GM23248 (cell line): ENCODE measurements at places on chromosomes 1 and 21. TPM values are rescaled to one million over a fixed set of nuclear protein-coding genes. Genes with fewer than 3 reads are reported as not detected.

- DNase-seq = peak; percentile 76
Measured at GRCh38 chr21:38806942-38807284, 1.2 kb downstream of the ETS2 start.

DNA sequence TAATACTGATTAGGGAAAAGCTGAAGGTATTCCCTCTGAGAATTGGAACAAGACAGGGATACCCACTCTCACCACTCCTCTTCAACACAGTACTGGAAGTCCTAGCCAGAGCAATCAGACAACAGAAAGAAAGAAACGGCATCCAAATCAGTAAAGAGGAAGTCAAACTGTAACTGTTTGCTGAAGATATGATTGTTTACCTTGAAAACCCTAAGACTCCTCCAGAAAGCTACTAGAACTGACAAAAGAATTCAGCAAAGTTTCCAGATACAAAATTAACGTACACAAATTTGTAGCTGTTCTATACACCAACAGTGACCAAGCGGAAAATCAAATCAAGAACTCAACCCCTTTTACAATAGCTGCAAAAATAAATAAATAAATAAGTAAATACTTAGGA, 78.6 kb downstream of the EXTL2 start:
- no peak for DNase-seq

- peak; percentile 34 for DNase-seq
Measured at GRCh38 chr1:117176579-117176978, 34.1 kb downstream of the VTCN1 start.

DNA sequence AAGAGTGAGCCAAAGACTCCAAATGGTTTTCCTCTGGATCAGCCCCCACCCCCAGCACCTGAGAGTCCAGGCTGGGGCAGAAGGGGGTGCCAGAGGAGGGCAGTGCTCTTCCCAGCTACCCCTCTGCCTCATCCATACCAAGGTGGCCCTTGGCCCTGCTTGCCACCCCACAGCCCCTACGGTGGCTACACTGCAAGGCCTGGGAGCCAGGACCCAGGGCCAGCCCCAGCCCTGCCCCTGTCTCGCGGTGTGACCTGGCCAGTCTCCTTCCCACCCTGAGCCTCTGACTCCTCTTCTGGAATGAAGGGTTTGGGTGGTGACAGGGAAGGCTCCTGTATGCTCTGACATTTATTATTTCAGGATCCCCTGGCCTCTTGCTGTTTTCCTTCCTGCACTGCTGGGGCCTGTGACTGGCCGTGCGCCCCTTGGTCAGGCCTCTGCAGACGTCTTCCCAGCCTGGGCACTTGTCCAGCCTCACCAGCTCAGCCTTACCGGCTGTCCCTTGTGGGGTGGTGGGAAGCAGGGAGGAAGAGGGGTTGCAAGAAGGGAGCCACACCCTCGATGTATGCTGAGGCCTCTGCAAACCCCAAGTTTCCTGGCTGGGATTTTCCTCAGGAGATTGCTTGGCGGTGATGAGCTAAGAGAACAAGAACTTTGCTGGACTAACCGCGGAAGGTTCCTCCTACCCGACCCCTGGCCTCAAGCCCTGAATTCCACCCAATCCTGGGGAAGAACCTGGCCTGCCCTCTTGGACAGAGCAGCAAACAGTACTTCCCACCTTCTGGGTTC, 13.5 kb downstream of the ASAP3 start:
- DNase-seq = peak; percentile 76

GRCh38 chr21:46144464-46145070, 10.8 kb downstream of the FTCD start:
- DNase-seq = no peak

DNA sequence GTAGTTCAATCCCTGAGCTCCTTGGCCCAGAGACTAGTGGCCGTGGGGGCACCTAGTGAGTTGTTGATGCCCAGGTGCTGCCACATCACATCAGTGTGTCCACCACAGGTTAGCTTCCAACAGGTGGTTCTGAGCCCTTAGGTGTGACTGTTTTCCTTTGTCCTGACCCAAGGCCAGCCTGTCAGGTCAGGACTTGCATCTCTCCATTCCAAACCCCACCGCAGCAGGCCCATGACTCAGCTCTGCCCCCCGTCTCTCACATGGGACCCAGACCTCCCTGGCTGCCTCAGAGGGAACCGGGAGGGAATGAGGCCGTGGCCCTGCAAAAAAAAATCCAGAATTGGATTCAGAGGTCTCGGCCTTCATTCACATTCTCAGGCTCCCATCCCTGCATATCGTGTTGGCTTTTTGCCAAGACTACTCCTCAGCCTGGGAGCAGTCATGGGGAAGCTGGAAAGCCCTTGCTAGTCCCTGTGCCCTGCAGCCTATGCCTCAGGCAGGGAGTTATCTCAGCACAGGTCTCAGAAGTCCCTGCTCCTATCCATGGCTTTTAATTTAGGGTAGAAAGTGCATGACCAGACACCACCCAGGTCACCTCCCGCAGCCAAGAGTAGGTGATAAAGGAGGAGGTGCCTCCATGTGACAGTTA, 7.2 kb downstream of the INAVA start:
- no peak for DNase-seq

- no peak for DNase-seq
Measured at GRCh38 chr1:4379451-4380175, 274.8 kb upstream of the AJAP1 start.

UMODL1 gene
- not detected in 2 replicates for polyA plus RNA-seq

DPT gene
- 20.0 and 20.8 TPM in 2 replicates for polyA plus RNA-seq

DNA sequence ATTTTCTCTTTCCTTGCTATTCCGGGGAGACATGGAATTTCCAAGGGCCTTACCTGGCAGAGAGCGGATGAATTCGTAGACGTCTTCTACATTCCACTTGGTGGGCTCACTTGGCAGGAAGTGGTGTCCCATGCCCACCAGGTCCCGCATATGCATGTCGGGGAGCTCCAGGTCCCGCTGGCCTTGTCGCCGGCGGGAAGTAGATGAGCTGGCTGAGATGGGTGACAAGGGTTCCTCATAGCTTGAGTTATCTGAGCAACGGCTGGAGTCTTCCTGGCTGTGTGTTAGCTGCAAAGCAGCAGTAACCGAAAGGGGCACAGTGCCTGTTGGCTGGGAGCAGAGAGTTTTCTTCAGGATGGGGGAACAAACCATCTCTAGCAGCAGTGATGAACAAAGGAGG, 7.9 kb upstream of the A3GALT2 start:
- no peak for DNase-seq

- no peak for DNase-seq
Measured at GRCh38 chr1:225667362-225667761, 14.4 kb upstream of the ENAH start.

ANGPTL3 gene
- polyA plus RNA-seq = not detected in 2 replicates

DNA sequence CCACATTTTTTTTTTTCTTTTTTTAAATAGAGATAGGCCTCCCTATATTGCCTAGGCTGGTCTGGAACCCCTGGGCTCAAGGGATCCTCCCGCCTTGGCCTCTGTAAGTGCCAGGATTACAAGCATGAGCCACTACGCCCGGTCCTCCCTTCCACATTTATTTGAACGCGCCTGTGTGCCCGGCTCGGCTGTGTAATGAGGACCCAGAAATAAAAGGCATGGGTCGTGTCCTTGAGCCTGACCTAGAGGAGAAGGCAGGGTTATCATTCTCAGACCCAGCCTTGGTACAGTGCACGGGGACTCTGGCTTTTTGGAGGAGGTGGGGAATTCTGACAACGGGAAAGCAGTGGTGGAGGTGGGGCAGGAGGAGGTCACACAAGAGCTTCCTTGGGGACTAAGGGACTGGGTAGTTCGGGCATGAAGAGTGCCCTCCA, 841 bp downstream of the CENPF start:
- DNase-seq = peak; percentile 45

DNA sequence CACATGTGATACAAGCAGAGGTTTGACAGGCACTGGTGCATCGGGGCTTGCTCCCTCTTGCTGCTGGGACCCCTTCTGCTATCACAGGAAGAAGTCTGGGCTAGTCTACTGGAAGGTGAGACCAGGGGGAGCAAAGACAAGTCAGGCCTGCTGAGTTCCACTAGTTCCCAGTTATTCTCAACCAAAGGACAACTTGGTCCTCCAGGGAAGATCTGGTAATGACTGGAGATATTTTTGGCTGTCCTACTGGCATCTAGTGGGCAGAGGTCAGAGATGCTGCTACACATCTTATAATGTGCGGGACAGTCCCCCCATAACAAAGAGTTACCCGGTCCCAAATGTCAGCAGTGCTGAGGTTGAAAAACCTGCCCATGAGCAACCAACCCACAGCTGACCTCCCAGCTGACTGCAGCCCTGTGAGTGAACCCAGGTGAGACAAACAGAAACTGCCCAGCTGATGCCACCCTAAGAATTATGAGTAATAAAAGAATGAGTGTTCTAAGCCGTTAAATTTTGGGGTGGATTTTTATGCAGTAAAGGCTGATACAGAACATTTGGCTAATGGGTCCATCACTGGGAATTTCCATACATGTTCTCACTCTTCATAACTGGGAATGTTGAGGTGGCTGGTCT, 71.6 kb downstream of the NENF start:
- no peak for DNase-seq

RASAL2 gene
- 9.5 and 10.1 TPM in 2 replicates for polyA plus RNA-seq

GRCh38 chr1:193079187-193079586, 19.8 kb downstream of the RO60 start:
- DNase-seq = no peak

LCE1B gene
- not detected in 2 replicates for polyA plus RNA-seq

DNA sequence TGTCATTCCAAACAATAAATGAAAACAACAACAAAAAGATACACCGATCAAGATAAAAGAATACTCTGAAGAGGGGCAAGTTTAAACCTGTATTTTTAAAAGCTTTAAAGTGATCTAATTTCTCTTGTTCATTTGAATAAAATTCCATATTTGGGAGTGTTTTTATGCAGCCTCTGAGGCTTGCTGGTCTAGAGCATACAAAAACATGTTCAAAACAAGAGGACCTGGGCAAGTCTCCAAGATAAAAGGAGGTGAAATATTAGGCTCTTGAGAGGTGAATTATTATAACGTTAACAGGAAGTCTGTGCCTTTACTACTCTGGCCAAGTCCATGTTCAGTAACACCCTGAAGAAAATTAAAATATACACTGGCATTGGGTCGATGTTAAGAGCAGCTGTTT, 20.1 kb downstream of the URB1 start:
- DNase-seq = no peak

DNA sequence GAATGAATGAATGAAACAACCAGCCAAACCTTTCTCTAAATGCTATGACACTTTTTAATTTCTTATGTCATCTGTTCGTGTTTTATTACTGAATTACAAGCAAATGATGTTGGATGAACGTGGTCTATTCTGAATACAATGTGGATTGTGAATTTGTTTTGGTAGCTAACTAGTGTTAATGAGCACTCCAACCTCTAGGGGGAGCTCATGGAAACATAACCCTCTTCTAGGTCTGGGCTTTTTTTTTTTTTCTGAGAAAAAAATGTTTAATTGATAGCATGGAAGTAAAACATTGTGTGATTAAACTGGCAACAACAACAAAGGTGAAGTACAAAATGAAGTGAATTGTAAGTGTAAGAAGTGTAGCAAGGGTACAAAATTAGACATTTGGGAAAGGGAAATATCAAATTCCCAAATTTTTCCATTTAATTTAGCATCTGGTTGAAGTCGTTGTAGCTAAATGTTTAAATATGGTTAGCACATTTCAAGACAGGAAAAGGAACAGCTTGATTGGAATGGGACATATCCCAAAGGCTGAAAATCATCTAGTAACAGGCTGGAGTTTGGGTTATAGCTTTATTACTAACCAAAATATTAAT, 42.6 kb upstream of the PTGS2 start:
- peak; percentile 65 for DNase-seq

ACTL8 gene
- polyA plus RNA-seq = not detected in 2 replicates

NHLH1 gene
- 0.16 and 0.31 TPM in 2 replicates for polyA plus RNA-seq

GRCh38 chr1:42209526-42210251, 45.1 kb upstream of the GUCA2A start:
- DNase-seq = peak; percentile 32

DNA sequence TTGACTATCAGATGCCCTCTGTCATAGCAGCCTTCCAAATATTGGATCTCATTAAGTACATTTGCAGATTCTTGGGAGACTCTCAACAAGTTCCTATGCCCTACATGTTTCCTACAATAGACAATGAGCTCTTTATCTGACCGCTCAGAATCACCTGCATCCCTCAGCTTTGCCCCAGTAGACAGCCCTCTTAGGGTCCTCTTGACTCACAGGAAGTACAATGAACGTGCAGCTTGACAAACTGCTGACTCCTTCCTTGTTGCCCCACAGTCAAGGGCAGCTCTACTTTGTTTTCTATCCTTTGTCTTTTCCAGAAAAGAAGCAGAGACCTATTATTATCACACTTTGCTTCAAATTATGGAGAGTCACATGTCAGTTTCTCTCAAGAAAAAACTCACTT, 27.6 kb downstream of the SLC44A5 start:
- no peak for DNase-seq

NPHS2 gene
- polyA plus RNA-seq = not detected in 2 replicates

DNA sequence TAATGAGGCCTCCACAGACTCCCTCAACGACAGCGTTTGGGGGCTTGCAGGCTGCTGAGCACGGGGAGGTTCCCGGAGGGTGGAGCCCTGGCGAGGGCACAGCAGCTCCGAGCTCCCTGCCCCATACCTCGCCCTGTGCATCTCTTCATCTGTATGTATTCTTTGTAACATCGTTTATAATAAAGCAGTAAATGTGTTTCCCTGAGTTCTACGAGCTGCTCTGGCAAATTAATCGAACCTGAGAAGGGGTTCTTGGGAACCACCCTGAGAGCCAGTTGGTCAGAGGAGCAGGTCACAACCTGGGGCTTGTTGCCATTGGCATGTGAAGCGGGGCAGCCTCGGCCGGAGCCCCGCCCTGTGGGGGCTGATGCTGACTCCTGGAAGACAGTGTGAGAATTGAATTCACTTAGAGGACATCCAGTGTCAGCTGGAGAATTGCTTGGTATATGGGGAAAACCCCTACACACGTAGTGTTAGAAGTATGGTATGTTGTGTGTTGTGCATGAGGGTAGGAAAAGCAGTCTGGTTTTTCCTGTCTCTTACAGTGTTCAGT, 11.5 kb downstream of the SLC37A1 start:
- peak; percentile 16 for DNase-seq

DNA sequence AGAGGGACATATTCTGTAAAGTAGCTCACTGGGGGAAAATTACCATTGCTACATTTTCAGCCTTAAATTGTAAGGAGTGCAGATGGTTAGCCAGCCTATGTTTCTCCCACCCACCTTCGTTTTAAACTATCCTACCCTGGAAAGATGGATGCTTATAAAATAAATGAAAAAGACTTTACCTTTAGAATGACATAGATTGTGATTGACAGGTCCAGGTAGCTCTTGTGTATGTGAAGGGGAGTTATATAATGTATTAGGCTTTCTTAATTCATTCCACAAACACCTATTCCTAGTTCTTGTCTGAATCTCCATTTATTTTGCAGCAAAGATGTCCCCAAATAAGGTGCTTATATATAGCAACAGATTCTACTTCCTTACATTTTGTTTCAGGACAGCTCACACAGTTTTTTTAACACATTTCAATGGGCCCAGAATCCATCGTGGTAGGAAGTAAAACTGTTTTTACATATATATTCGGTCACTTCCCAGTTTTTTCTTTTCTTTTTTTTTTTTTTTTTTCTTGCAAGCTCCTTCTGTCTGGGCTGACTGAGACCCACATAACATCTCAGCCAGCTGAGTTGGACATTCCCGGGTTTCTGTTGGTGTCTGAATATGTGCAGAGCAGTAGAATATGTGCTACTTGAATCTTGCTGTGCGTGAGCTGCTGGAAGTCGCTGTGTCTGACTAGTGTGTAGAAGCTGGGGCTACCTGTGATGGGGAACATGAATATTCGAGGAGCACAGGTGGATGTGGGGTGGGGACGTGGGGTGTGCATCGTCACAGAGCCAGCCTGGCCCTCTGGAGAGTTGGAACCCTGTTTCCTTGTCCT, 27.8 kb downstream of the UCK2 start:
- DNase-seq = no peak

FCGR1A gene
- polyA plus RNA-seq = not detected in 2 replicates

MIXL1 gene
- polyA plus RNA-seq = not detected in 2 replicates

CRYAA gene
- polyA plus RNA-seq = not detected in 2 replicates

- DNase-seq = peak; percentile 76
Measured at GRCh38 chr1:32063261-32063681, 9.5 kb upstream of the TMEM39B start.

ARMH1 gene
- 1.5 and 1.6 TPM in 2 replicates for polyA plus RNA-seq
